ENCODE measurements at places on chromosomes 3 and 15.

GRCh38 chr3:171491361-171491760 lies 31.2 kb upstream of the TNIK start:
- no peak for DNase-seq

DNA sequence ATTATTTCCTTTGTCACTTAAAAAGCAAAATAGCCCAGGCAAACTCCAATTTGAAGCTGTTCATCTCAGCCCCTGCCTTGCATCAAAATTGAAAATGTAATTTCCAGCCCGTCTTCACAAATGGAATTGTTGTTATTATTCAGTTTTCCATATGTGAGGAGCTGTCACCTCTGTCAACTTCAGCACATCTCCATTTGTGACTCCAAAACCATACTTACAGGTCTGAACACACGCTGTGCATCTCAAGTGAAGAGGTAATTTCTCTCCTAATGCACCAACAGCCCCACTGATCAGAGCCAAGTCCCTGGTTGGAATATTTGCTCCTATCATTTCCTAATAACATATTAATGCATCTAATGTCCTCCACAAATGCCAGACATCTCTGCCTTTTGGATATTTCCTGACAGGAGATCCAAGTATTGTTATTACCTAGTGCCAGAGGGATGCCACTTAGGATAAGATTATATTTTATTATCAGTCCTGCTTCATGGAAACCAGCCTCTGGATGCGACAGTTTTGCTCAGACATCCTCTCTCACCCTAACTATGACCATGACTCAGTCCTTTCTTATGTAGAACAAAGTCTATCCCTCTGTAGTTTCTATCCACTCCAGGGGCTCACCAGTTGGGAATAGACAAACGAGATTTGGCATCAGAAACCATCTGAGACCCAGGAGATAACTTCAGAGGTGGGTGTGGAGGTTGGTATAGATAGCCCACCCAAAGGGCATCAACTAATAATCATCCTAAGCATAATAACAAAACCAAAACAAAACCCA lies 379.8 kb downstream of the VPS13C start:
- no peak for DNase-seq

DNA sequence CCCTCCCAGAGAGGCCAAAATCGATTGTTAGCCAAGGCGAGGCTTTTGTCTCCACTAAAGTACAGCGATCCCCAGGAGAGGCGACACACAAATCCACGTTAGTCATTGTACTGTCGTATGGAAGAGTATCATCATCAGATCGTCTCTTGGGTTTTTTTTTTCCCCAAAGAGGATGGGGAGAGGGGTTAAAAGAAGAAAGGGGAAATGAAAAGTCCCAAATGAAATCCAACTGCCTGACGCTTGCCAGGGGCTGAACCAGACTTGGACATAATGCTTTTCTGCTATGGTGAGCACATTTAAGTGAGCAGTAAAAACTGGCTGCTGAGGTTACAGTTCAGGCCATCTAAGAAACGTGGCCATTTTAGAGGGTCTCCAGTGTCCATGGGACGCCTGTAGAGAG lies 37.9 kb upstream of the CTSH start:
- DNase-seq: no peak

DNA sequence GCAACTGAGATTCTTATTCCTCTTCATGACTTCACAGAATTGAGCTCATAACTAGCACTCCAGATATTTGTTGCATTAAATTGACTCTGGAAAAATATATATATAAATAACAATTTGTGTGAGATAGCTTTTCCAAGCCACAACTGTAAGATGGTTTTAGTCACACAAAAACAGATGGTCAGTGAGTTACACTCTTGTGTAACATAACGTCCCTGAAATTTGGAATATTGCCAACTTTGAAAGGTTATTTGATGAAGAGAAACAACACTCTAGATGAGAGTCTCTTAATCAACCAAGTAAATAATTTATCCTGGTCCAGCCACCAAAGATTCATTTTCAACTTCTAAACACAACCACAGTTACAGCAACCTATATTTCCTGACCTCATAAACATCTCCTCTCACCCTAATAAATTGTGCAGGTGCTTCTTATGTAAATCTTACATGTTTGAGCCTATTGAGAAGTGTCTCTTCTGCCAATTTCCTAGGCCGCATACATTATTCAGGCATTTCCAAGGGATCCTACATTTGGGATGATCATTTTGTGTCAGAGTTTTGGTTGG lies 84.9 kb upstream of the ACP3 start:
- no peak for DNase-seq

DNA sequence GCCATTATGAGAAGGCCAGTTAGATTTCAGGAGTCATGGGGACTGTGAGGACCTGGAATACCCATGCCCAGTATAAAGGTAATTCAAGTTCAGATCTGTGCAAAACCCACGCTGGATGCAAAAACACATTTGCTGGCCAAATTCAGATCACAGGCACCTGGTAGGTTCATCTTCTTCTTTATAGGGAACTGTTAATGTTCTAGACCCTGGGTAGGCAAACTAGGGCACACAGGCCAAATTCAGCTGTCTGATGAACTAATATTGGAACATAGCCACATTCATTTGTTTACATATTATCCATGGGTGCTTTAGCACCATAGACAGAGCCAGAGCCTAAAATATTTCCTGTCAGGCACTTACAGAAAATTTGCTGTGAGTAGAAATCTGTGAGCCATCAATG lies 241.4 kb downstream of the PTPRG start:
- DNase-seq: no peak

- DNase-seq: no peak
Measured at GRCh38 chr15:69317392-69317841, 18.7 kb downstream of the PAQR5 start.

DNA sequence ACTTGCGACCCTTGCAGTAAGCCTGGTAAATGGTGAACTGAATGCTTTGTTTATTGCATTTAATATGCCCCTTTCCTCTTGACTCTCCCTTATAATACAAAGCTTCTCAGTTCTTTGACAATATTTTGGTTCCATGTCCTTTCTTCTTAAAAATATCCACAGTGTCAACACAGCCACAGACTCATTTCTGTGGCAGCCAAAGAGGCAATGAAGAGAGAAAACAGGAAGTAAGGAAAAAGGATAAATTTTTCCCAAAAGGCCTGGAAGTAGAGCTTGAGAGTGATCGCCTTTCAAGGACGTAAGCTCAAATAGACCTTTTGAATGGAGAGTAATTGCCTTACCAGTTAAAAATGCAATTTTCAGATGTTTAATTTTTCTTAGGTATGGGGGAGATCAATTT lies 59.4 kb downstream of the PEX5L start:
- DNase-seq: no peak

Measured in CD4-positive, alpha-beta T cell (primary cell).